ENCODE measurements at places on chromosomes 5 and 9. TPM values are rescaled to one million over a fixed set of nuclear protein-coding genes. Genes with fewer than 3 reads are reported as not detected.

The KCNN2 gene
- total RNA-seq, result 1.9 TPM

- no peaks in the 10 kb centered on the region for H3K4me1 ChIP-seq
- DNase-seq, result peak; percentile 8
- no peaks in the 10 kb centered on the region for H3K27me3 ChIP-seq
- no peak overlapping the region for H3K4me3 ChIP-seq
These were observed 63.2 kb downstream of the ACER2 start for GRCh38 chr9:19471737-19472648.

The SLC6A7 gene
- total RNA-seq, result not detected

GRCh38 chr5:67331296-67331925 is 134.8 kb upstream of the CD180 start:
- no peak overlapping the region for H3K27ac ChIP-seq
- no peak overlapping the region for H3K4me3 ChIP-seq
- no peak for DNase-seq
- no peaks in the 10 kb centered on the region for H3K36me3 ChIP-seq
- H3K4me1 ChIP-seq, result no peaks in the 10 kb centered on the region

The PRRX2 gene
- 0.38 TPM for total RNA-seq

DNA sequence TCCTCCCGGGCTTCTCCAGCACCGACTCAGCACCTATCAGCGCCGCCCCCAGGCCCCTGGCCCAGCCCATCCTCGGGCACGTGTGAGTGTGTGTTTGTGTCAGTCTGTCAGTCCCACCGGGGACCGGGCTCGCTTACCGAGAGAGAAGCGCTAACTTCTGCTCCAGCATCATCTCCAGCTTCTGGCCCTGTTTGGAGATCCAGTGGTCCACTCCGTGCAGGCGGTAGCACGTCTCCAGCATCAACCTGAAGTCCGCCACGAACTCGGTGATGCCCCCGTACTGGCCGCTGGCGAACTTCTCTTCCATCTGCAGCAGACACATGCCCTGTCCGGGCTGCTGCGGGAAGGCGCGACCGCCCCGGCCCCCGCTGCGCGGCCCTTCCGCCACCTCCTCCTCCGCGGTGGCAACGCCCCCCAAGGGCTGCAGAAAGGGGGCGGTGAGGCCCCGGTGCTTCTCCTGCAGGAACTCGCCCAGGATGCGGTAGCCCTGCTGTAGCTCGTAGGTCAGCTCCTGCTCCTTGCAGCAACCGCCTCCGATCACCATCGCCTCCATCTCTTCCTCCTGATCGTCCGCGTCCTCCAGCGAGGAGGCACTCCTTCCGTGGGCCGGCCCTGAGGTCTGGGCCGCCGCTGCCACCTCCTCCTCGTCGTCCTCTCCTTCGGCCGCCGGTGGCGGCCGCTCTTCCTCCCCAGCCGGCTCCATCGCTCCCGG is 8.2 kb downstream of the RANBP6 start:
- no peaks in the 10 kb centered on the region for H3K27me3 ChIP-seq
- DNase-seq, result peak; percentile 83
- H3K4me3 ChIP-seq, result peak overlapping the region; percentile 76
- peak overlapping the region; percentile 95 for H3K27ac ChIP-seq

DNA sequence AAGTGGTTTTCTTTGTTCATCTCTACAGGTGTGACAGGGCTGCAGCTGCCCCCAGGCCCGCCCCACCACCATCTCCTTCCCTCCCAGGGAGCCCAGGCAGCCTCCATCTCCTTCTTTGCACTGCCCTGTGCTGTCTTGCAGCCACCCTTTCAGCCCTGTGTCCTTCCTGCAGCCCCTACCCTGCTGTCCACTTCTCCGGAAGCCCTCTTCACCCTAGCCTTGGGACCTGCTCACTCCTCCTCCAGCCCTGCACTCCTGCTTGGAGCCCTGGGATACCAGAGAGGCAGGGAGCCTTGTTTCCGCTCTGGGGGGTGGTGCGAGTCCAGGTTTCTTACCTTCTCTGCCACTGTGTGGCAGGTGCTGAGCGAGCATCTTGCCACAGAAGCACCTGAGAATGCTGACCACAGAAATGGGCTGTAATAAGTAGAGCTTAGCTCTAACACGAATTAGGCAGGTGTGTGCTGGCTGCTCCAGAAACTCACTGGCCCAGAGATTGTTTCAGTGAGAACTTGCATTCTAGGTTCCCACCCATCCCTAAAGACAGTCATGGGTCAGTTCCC is 51.3 kb upstream of the GADD45G start:
- no peak overlapping the region for H3K4me3 ChIP-seq
- H3K4me1 ChIP-seq, result no peaks in the 10 kb centered on the region
- no peak overlapping the region for H3K27ac ChIP-seq

DNA sequence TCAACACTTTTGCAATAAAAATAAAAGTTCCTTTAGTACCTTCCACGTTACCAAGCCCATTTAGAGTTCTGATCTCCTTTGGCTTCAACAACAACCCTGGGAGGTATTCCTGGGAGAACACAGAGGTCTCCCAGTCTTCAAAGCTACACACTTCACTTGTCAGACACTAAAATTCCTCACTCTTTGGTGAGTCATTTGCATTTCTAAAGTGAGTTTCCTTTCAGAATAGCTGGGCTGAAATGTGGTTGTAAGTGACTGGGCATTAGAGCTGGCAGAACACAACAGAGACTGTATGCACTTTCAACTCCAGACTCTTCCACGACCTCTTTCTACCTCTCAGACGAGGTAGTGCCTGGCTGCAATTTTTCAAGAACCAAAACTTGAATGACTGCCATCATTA is 11.5 kb upstream of the F2RL1 start:
- no peaks in the 10 kb centered on the region for H3K4me1 ChIP-seq
- no peak overlapping the region for H3K4me3 ChIP-seq
- no peaks in the 10 kb centered on the region for H3K36me3 ChIP-seq

The COL23A1 gene
- total RNA-seq, result 0.06 TPM

GRCh38 chr9:78707080-78707479 is 410.2 kb downstream of the PSAT1 start:
- H3K27ac ChIP-seq, result no peak overlapping the region
- no peaks in the 10 kb centered on the region for H3K36me3 ChIP-seq
- H3K4me1 ChIP-seq, result no peaks in the 10 kb centered on the region
- DNase-seq, result no peak
- no peaks in the 10 kb centered on the region for H3K27me3 ChIP-seq
- H3K4me3 ChIP-seq, result no peak overlapping the region

GRCh38 chr5:168120401-168121137 is 170.9 kb upstream of the WWC1 start:
- H3K4me3 ChIP-seq, result no peak overlapping the region
- no peaks in the 10 kb centered on the region for H3K27me3 ChIP-seq
- no peaks in the 10 kb centered on the region for H3K4me1 ChIP-seq
- H3K36me3 ChIP-seq, result no peaks in the 10 kb centered on the region
- DNase-seq, result no peak
